ENCODE measurements at places on chromosomes 12 and 14.
A peak's percentile ranks its signal among the peaks of the same experiment; 100 is the strongest.

DNA sequence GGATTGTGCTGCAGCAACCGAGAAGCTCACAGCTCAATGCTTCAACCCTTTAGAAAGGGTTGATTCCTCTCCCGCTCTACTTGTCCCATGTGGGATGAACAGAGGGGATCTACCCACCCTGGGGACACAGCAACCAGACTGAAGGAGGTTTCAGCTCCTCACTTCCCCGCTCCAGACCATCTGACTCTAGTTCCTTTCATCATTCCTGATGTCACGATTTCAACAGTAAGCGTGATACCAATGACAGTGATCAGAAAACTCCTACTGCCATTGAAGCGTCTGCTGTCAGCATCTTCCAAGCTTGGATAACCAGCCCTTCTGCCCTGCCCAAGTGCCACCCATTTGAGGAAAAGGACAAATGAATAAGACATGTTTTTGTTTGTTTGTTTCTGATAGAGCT is 14.3 kb downstream of the SERPINA1 start:
- no peak overlapping the region for H3K27ac ChIP-seq
- H3K27me3 ChIP-seq = peaks cover 9% of the 10 kb centered on the region
- H3K4me3 ChIP-seq = no peak overlapping the region
- peaks cover 2% of the 10 kb centered on the region for H3K4me1 ChIP-seq

GRCh38 chr14:50697659-50698290 is 29.7 kb upstream of the SAV1 start:
- peaks cover 10% of the 10 kb centered on the region for H3K36me3 ChIP-seq
- no peak for DNase-seq
- peaks cover 4% of the 10 kb centered on the region for H3K4me1 ChIP-seq
- no peaks in the 10 kb centered on the region for H3K27me3 ChIP-seq
- no peak overlapping the region for H3K27ac ChIP-seq

DNA sequence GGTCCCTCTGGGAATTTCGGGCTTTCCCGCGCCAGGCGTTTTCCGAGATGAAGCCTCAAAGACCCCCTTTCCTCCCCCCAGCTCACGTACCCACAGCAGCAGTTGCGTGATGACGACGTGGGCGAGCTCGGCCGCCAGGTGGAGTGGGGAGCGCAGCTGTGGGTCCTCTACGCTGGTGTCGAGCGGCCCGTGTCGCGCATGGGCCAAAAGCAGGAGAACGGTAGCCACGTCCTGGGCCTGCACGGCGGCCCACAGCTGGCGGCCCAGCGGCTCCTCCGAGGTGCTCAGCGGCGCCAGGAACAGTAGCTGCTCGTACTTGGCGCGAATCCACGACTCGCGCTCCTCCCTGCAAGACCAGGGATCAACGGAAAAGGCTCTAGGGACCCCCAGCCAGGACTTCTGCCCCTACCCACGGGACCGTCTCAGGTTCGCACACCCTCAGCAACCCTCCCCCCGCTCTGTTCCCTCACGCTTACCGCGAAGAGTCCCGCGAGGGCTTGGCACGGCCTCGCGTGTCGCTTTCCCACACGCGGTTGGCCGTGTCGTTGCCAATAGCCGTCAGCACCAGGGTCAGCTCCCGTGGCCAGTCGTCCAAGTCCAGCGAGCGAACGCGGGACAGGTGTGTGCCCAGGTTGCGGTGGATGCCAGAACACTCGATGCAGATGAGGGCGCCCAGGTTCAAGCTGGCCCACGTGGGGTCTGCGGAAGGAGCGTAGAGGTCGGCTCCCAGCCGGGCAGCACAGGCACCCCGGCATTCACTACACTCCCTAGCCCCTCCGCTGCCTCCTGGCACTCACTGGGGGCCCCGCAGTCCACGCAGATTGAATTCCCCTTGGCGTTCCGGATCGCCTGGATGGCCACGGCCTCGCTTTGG is 11.4 kb downstream of the AGAP2 start:
- DNase-seq = no peak
- H3K4me1 ChIP-seq = peaks cover 18% of the 10 kb centered on the region
- H3K4me3 ChIP-seq = peak overlapping the region; percentile 34
- peaks cover 30% of the 10 kb centered on the region for H3K36me3 ChIP-seq

GRCh38 chr14:67567654-67568053 is 32.4 kb downstream of the PIGH start:
- H3K4me3 ChIP-seq = no peak overlapping the region

GRCh38 chr12:123164710-123165261 is 13.9 kb upstream of the PITPNM2 start:
- H3K27me3 ChIP-seq = no peaks in the 10 kb centered on the region
- H3K27ac ChIP-seq = peak overlapping the region; percentile 24
- H3K4me3 ChIP-seq = no peak overlapping the region
- H3K36me3 ChIP-seq = peaks cover 16% of the 10 kb centered on the region
- DNase-seq = no peak

GRCh38 chr12:65951697-65952096 is 127.4 kb downstream of the HMGA2 start:
- H3K4me3 ChIP-seq = no peak overlapping the region
- H3K4me1 ChIP-seq = peaks cover 2% of the 10 kb centered on the region
- no peaks in the 10 kb centered on the region for H3K36me3 ChIP-seq
- peaks cover 5% of the 10 kb centered on the region for H3K27me3 ChIP-seq
- DNase-seq = no peak
- no peak overlapping the region for H3K27ac ChIP-seq

DNA sequence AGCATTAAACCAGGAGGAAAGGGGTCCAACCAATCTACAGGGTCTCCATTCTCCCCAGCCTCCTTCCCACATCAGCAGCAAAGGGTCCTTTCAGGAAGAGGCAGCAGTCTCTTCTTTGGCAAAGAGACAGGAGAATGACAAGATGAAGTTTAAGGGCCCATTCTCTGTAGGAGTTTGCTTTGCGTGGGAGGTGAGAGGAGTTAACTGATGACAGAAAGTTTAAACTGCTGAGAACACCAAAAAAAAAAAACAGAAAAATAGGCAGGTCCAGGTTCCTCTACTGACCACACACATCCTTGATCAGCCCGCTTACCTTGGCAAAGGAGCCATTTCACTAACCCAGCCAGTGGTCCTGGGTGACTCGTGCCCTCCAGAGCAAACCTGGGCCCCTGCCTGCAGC is 5.7 kb downstream of the SLC6A13 start:
- no peak overlapping the region for H3K27ac ChIP-seq
- H3K36me3 ChIP-seq = no peaks in the 10 kb centered on the region
- DNase-seq = no peak
- peaks cover 19% of the 10 kb centered on the region for H3K27me3 ChIP-seq

DNA sequence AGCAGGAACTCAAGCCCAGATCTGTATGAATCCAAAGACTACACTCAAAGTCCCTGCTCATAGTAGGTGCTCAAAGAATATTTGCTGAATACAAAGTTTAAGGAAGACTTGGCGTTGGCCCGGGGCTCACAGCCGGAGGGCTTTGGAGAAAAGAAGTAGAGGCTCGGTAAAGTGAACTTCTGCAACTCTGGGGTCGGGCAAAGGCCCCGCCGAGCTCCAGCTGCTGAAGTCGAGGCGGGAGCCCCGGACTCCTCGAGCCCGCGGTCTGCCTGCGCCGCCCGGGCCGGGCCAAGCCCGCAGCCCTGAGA is 335 bp downstream of the GCN1 start:
- peak overlapping the region; percentile 80 for H3K27ac ChIP-seq
- no peak for DNase-seq
- H3K36me3 ChIP-seq = peaks cover 9% of the 10 kb centered on the region

GRCh38 chr14:26589925-26590324 is 7.9 kb downstream of the NOVA1 start:
- H3K27me3 ChIP-seq = no peaks in the 10 kb centered on the region
- H3K36me3 ChIP-seq = no peaks in the 10 kb centered on the region
- H3K4me3 ChIP-seq = no peak overlapping the region
- H3K4me1 ChIP-seq = no peaks in the 10 kb centered on the region

DNA sequence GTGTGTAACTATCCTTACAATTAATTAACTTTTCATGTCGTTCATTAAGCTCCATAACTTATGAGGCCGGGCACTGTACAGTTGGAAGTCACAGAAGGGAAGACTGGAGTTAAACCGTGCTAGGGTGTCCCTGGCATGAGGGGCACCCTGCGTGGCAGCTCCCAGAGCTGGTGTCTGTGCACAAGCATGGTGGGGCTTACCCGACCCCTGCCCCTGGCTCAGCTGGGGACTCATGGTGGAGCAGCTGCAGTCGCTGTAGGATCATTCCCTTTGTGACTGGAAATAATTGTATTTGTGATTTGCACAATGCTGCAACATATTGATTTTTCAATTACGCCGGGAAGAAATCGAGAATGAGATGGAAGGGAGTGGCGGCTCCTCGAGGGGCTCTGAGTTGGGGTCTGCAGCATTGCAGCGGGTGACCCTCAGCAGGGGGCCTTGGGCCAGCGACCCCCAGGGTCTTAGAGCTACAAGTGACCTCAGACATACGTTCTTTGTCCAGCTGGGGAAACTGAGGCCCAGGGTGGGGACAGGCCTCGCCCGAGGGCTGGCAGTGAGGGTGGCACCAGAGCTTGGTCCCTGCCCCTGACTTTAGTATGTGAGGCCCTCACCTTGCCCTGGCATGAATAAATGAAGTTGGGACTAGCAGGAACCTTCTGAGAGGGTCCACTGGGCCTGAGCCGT is 125.4 kb downstream of the KIF26A start:
- no peak for DNase-seq
- H3K4me3 ChIP-seq = no peak overlapping the region
- H3K4me1 ChIP-seq = no peaks in the 10 kb centered on the region
- no peak overlapping the region for H3K27ac ChIP-seq
- no peaks in the 10 kb centered on the region for H3K36me3 ChIP-seq
- H3K27me3 ChIP-seq = peaks cover 3% of the 10 kb centered on the region

DNA sequence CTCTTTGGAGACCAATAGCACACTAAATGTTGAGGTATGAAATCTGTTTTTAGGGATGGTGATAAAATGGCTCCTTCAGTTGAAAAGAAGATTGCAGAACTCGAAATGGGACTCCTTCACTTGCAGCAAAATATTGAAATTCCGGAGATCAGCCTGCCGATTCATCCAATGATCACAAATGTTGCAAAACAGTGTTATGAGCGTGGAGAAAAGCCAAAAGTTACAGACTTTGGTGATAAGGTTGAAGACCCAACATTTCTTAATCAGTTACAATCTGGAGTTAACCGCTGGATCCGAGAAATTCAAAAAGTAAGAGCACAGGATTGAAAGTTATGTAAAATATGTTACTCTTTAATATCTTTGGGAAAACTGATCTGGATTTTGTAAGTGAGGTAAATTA is 15.3 kb downstream of the DYNC1H1 start:
- no peak overlapping the region for H3K27ac ChIP-seq
- H3K27me3 ChIP-seq = no peaks in the 10 kb centered on the region
- peaks cover 20% of the 10 kb centered on the region for H3K36me3 ChIP-seq
- H3K4me3 ChIP-seq = no peak overlapping the region
- DNase-seq = no peak

GRCh38 chr12:117468016-117468415 is 106.6 kb upstream of the NOS1 start:
- no peak for DNase-seq
- H3K27me3 ChIP-seq = peaks cover 2% of the 10 kb centered on the region
- no peak overlapping the region for H3K4me3 ChIP-seq
- H3K27ac ChIP-seq = no peak overlapping the region
- H3K36me3 ChIP-seq = no peaks in the 10 kb centered on the region
- H3K4me1 ChIP-seq = no peaks in the 10 kb centered on the region

- peak; percentile 16 for DNase-seq
- H3K4me1 ChIP-seq = peaks cover 5% of the 10 kb centered on the region
- peak overlapping the region; percentile 18 for H3K4me3 ChIP-seq
- H3K27me3 ChIP-seq = no peaks in the 10 kb centered on the region
- no peaks in the 10 kb centered on the region for H3K36me3 ChIP-seq
- no peak overlapping the region for H3K27ac ChIP-seq
These were observed 159.8 kb upstream of the DAAM1 start for GRCh38 chr14:59028476-59029202.

GRCh38 chr12:56714431-56714929 is 10.6 kb downstream of the NACA start:
- peaks cover 22% of the 10 kb centered on the region for H3K4me1 ChIP-seq
- no peak for DNase-seq

DNA sequence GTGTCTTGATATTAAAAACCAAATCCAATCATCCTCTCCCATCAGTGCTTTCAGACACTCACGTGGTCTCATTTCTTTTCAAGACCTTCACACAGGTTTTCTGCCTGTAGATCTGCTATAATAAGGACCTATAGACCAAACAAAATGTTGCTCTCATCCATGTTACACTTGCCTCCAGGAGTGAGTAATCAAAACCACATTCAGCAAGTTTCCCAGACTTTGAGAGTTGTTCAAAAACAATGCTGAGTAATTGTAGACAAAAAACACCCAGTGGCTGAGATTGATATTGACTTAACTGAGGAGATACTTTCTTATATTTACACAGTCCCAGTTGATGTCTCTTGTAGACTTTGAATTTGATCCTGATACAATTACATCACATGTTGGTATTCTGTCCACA is 383.1 kb downstream of the TMEM132D start:
- H3K27me3 ChIP-seq = no peaks in the 10 kb centered on the region
- no peaks in the 10 kb centered on the region for H3K4me1 ChIP-seq
- no peak overlapping the region for H3K27ac ChIP-seq
- H3K4me3 ChIP-seq = no peak overlapping the region
- no peak for DNase-seq

- peaks cover 15% of the 10 kb centered on the region for H3K4me1 ChIP-seq
- H3K4me3 ChIP-seq = no peak overlapping the region
- DNase-seq = no peak
- peaks cover 7% of the 10 kb centered on the region for H3K36me3 ChIP-seq
- H3K27ac ChIP-seq = peak overlapping the region; percentile 68
These were observed 1.5 kb upstream of the EP400 start for GRCh38 chr12:131948166-131948712.

- H3K36me3 ChIP-seq = no peaks in the 10 kb centered on the region
- H3K27ac ChIP-seq = no peak overlapping the region
- H3K4me1 ChIP-seq = peaks cover 26% of the 10 kb centered on the region
- no peak for DNase-seq
- H3K27me3 ChIP-seq = peaks cover 7% of the 10 kb centered on the region
- H3K4me3 ChIP-seq = no peak overlapping the region
These were observed 60.6 kb downstream of the SPRING1 start for GRCh38 chr12:116677202-116677661.

- no peaks in the 10 kb centered on the region for H3K27me3 ChIP-seq
- no peak overlapping the region for H3K27ac ChIP-seq
- no peak for DNase-seq
These were observed 8.1 kb upstream of the SLC15A5 start for GRCh38 chr12:16285586-16285985.

DNA sequence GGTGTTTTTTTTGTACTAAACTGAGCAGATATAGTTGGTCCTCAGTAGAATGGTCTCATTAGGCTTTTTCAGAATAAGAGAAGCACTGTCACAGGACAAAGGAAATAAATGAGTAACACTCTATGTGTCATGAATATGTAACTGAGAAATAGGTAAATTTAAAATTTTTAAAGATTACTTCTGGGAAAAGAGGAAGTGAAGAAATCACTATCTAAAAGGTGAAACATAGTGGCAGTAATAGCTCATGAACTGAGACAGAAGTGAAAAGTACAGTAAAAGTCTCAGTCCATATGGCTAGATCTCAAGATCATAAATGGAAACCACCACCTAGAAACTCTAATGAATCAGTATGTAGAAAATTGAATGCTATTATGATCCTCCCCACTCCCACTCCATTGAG is 89.3 kb upstream of the TTC7B start:
- H3K36me3 ChIP-seq = peaks cover under 1% of the 10 kb centered on the region
- peaks cover 13% of the 10 kb centered on the region for H3K4me1 ChIP-seq
- H3K27me3 ChIP-seq = no peaks in the 10 kb centered on the region
- DNase-seq = no peak
- no peak overlapping the region for H3K4me3 ChIP-seq

GRCh38 chr14:104876251-104876699 is 11.2 kb downstream of the CEP170B start:
- peaks cover 15% of the 10 kb centered on the region for H3K4me1 ChIP-seq
- no peak for DNase-seq
- no peak overlapping the region for H3K27ac ChIP-seq
- H3K4me3 ChIP-seq = no peak overlapping the region

GRCh38 chr14:22509036-22509709 is 79.9 kb downstream of the DAD1 start:
- peak overlapping the region; percentile 88 for H3K27ac ChIP-seq
- H3K27me3 ChIP-seq = no peaks in the 10 kb centered on the region
- H3K36me3 ChIP-seq = no peaks in the 10 kb centered on the region
